ENCODE measurements at places on chromosomes 3 and 15.

DNA sequence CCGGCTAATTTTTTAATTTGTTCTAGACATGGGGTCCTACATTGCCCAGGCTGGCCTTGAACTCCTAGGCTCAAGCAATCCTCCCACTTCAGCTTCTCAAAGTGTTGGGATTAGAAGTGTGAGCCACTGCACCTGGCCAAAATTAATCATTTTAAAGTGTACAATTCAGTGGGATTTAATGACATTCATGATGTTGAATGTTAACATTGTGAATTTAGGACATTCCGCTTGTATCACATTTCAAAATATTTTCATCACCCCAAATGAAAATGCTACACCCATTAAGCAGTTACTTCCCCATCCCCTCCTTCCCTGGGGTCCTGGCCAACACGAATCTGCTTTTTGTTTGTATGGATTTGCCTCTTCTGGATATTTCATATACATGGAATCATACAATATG, 62.1 kb upstream of the CGNL1 start:
- DNase-seq, result no peak

DNA sequence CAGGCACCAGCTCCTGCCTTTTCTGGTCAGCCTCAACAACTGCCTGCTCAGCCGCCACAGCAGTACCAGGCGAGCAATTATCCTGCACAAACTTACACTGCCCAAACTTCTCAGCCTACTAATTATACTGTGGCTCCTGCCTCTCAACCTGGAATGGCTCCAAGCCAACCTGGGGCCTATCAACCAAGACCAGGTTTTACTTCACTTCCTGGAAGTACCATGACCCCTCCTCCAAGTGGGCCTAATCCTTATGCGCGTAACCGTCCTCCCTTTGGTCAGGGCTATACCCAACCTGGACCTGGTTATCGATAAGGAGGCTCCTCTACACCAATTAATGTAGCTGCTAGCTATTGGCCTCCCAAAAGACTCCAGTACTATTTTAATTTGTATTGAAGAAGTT, 38.9 kb downstream of the TFG start:
- no peak for DNase-seq

DNA sequence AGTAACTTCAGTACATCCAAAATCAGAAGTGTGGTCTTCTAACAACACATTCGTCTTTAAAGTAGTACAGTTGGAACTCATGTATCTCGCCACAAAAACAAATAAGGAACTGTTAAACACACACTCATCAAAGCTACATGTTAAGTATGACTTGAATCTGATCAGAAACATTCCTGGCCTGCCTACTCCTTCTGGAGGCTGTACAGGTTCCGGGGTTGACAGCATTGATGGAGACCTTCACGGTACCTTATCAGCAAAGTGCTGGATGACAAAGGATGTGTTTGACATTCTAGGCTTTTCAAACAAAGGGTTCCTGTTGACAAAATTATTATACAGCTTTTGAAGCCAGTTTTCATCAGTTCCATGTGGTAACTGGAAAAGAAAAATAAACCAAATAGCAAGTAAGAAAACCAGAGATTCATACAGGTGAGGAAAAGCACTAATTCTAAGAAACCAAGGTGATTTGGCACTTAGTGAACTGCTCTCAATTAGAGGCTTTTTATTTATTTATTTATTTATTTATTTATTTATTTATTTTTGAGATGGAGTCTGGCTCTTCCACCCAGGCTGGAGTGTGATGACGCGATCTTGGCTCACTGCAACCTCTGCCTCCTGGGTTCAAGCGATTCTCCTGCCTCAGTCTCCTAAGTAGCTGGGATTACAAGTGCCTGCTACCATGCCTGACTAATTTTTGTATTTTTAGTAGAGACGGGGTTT, 44.3 kb downstream of the MYO5C start:
- DNase-seq, result no peak

DNA sequence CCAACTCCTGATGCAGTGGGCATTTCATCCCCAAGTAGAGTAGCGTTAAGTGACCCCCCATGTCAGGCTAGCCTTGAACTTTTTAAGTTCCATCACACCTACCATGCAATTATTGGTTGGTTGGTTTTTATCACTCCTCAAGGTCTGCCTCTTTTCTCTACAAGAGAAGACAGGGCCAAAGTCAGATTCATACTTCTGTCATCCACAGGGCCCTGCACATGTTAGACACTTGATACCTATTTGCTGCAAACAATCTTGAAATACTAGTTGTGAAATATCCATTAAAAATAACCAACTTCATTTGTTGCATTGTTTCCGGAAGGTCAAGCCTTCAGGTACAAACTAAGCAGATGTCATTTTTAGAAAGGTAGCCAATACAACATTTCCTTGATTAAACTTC, 1.2 kb downstream of the CMSS1 start:
- no peak for DNase-seq

GRCh38 chr3:84442533-84442932, 516.3 kb upstream of the CADM2 start:
- no peak for DNase-seq

DNA sequence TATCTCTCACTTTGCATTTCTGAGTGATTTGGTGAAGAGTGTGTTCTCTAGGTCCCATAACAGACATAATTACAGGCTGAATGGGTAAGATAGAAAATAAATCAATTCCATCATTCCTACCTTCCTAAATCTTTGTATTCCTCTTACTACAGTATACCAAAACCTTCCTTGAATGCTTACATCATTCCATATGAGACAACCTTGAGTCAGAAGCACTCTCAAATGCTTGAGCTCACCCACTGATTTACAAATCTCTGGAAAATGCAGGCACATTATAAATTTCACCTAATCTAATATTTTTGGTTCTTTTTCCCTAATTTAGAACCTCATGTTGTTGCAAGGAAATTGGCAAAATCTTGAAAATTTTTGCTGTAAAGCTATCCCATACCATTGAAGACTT, 239.1 kb downstream of the CBLB start:
- no peak for DNase-seq
